ENCODE measurements at places on chromosomes 5 and 9.
A peak's percentile ranks its signal among the peaks of the same experiment; 100 is the strongest.

- DNase-seq, result no peak
These were observed 1.2 kb upstream of the SIL1 start for GRCh38 chr5:139199321-139199720.

DNA sequence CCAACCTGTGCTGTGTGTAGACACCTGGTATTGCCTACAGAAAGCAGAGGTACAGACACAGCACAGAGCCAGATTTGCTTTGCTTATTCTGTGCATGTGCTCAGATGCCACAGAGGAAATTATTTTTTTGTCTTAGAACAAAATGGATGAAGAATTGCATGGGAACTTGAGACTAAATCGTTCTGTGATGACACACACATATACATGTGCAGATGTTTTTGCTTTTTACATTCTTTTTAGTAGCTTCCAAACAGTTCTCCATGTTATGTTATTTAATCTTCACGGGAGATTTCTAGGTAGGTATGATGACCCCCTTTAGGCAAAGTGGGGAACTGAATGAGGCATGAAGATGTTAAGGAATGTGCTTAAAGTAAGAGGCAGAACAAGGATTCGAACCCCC lies 221.5 kb upstream of the PANK3 start:
- DNase-seq, result no peak

DNA sequence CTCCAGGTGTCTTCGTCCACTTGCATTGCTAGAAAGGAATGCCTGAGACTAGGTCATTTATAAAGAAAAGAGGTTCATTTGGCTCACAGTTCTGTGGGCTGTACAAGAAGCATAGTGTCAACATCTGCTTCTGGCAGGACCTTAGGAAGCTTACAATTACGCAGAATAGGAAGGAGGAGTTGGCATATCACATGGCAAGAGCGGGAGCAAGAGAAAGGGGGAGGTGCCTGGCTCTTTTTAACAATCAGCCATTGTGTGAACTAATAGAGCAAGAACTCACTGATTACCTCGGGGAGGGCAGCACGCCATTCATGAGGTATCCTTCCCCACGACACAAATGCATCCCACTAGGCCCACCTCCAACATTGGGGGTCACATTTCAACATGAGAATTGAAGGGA lies 134.4 kb upstream of the EFNA5 start:
- DNase-seq, result no peak

GRCh38 chr9:33351547-33351946 lies 50.8 kb downstream of the AQP7 start:
- no peak for DNase-seq

GRCh38 chr9:117125531-117125930 lies 289.3 kb downstream of the ASTN2 start:
- DNase-seq, result no peak

DNA sequence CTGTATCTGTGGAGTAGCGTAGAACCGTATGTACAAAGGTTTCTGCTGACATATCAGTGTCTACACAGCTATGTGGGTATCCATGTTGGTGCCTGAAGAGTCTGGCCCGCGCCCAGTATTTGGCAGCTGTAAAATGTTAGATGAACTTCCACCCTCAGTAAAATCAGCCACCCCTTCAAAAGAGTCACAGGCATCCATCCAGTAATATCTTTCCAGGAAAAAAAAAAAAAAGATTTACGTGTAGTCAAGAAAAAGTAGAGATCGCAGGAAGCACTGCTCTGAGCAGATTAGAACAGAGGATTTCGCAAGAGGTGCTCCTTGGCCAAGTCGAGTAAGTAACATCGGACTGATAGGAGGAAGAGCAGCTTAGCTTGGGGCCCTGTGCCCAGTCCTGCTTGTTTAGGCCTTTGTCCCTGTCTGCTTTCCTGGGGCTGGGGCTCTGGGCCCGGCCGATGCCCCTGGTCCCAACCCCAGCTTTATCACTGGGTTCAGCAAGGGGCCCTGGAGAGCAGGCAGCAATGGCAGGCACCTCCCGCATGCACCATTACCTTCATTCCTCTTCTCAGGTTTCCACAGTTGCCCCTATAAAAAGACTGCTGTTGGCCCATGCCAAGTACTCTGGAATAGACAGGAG lies 21.2 kb downstream of the DAPK1 start:
- DNase-seq, result no peak

DNA sequence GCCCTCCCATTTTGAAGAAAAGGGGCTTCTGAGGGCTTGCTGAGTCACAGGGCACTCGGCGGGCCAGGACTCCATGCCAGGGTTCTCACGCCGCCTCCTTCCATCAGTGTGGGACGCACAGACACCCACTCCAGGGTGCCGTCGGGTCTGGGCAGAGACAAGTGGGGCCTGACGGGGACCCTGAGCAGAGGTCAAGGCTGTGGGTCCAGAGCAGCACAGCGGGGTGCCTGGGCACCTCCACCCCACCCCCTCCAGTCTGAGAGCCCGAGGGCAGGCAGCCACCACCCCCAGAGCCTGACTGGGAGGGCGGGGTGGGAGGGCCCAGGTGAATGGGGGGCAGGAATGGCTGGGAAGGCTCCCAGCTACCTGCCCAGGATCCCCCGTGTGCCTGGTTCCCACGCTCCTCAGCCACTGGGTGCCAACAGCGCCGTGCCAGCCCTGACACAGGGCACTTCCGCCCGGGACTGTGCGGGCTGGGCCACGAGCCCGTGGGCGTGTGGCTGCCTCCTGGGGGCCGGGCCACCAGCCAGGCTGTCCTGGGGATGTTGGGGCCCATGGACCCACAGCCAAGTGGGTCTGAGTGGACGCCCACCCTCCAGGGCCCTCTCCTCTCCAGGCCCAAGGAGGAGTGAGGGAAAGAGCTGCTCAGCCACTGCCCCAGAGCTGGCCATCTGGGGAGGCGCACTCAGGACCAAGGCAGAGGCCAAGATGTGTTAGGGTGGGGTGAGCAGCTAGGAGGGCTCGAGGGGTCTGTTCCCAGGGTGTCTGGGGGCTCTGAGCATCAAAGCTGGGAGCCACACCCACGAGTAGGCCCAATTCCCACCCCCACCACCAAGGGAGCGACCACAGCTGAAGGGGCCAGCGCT lies 10.1 kb upstream of the NRARP start:
- peak; percentile 5 for DNase-seq

DNA sequence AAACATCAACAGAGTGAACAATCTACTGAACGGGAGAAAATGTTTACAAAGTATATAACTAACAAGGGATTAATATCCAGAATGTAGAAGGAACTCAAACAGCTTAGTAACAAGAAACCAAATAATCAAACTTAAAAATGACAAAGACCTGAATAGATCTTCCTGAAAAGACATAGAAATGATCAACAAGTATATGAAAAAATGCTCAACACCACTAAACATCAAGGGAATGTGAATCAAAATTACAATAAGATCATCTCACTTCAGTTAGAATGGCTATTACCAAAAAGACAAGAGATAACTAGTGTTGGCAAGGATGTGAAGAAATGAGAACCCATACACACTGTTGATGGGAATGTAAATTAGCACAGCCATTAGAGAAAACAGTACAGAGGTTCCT lies 218.8 kb downstream of the MCTP1 start:
- no peak for DNase-seq

- DNase-seq, result peak; percentile 81
These were observed 495 bp downstream of the OSTF1 start for GRCh38 chr9:75088646-75089372.

- DNase-seq, result no peak
These were observed 365.2 kb downstream of the PDE4D start for GRCh38 chr5:59528202-59528862.

DNA sequence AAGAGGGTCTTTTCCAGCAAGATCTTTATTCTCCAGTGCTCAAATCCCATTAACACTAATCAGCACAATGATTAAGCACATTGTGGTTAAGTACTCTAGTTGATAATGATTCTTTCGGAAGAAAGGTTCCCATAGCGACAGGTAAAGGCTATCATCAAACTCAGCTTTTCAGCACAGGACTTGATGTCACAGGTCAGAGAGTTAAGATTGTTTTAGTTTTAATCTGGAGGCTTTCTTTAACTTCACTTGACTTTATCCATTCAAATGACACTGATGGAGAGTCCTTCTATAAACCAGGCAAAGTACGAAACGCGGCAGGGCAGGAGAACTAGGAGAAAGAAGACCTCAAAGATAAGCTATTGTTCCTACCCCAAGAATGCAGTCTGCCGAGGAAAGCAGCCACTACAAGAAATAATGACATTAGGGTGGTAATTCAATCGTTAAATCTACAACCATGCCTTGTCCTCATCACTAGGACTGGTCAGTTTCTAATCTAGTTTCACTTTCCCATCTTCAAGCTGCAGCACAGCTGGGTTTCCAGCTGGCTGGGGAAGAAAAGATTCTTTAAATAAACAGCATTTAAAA lies 4.6 kb downstream of the NRG2 start:
- DNase-seq, result no peak

- DNase-seq, result no peak
These were observed 113.0 kb downstream of the FRMD3 start for GRCh38 chr9:83425240-83425639.

DNA sequence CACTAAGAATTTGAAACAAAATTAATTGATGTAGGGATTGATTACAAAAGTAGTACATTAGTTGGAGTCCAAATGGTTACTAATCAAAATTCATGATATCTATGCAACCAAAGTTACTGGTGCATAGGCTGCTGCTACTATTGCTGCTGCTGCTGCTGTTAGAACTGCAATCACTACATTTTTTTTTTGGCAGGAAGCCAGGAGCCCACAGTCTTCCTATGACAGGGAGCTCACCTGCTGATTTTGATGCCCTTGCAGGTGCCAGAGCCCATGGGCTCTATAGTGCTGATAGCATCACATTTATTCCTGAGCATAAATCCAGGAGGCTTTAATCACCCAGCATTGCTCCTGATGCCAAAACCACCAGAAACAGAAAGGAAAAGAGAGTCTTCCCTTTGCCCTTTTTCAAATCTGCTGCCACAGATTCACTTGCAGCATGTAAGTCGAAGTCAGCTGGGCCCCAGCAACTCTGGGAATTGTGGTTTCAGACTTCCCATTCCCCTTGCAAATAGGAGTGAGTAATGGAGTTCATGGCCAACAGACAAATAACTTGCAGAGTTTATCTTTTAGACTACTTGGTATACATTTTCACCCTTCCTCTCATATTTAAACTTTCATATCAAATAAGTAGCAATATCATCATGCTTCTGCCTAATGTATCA lies 17.6 kb downstream of the SLCO6A1 start:
- DNase-seq, result no peak

DNA sequence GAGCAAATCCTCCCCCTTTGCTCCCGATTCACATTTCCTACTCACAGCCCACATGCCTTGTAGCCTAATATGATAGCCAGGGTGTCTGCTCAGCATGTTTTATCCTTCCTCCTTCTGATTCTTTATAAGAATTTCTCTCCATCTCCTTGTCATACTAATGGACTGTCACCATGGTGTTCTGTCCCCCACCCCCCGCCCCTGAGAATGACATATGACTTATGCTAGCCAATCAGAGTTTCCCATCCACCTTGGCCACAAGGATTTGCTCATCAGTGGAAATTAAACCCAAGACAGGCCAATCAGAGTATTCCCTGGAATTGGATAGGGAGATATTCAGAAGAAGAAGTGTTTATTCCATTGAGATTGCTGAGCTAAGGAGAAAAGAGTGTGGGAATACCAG lies 16.0 kb downstream of the ABLIM3 start:
- no peak for DNase-seq

GRCh38 chr9:131087354-131087893 lies 8.9 kb upstream of the AIF1L start:
- DNase-seq, result no peak

GRCh38 chr5:27144456-27144855 lies 106.1 kb upstream of the CDH9 start:
- DNase-seq, result no peak

GRCh38 chr5:76789991-76790581 lies 28.7 kb upstream of the F2RL1 start:
- DNase-seq, result no peak

DNA sequence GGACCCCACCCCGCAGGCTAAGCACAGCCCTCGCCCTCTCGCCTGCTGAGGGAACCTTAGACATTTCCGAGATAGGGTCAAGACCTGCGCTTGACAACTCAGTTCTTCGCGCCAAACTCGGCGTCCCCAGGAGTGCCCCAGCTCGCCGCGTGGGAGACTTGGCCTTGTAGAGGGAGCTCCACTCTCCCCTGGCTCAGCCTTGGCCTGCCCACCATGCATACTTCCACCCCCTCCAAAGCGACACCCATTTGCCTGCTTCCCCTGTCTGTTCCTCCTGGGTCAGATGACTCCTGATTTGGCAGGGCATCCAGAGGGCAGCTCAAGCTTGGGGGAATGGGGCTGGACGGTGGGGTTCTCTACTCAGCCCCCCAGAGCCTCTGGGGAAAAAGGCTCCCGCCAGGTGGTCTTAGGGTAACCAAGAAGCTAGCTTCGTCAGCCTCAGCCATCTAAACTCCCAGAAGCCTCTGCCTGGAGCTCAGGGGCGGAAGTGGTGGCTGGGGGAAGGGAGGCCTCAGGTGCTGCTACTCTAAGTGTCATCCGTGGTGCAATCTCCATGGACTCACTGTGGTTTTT lies 560 bp downstream of the DOCK2 start:
- peak; percentile 74 for DNase-seq

GRCh38 chr5:178116143-178116885 lies 3.0 kb downstream of the N4BP3 start:
- DNase-seq, result peak; percentile 94

DNA sequence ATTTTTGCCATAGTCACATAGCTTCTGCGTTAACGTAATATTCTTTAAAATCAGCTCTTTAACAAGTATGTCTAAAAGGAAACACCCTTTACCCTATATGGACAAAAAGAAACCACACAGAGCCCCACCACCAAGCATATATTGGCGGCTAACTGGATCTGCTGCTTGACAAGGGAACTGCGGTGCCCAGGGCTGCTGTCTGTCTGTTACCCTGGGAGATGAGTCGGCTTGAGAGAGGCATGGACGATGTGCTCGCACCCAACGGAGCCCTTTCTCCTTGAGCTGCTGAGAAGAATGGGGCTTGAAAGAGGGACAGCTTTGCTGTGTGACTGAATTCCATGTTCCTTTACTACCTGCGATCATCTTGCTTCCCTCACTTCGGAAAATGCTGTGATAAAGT lies 158.6 kb upstream of the SHB start:
- no peak for DNase-seq

DNA sequence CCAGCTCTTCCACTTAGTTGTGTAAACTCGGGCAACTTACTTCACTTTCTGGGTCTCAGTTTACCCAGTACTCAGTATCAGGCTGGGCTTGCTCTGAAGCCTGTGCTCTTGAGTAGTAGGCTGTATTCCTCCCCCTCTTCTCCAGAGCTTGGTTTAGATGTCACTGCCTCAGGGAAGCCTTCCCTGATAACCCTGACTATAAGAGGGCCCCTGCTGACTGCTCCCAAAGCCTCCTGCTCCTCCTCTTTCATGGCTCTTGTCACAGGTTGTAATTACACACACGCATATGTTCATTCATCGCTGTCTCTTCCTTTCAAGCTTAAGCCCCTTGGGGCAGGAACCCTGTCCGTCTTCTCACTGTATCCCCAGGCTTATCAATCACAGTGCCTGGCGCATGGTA lies 140.2 kb downstream of the RGS3 start:
- no peak for DNase-seq

DNA sequence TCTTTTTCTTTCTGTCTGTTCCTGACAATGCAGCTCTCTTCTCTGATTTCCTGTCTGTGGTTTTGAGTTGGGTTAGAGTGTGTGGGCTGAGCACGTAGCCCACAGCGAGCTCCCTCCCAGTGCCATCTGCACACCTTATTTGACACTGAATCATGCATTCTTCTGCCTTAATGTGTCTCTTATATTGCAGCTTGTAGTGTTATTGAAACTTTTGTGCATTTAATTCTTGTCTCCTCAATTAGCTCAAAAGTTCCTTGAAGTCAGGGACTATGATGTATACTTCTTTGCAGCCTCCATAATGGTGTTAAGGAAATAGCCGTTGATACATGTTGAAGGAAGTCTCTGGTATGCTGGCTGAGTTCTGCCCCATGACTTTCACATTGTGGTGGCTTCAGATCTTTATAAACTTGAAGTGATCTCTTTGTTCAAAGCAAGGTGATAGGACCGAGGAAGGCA lies 576.2 kb upstream of the CLINT1 start:
- peak; percentile 51 for DNase-seq

All from B cell (primary cell).